ENCODE measurements at places on chromosomes 16 and 17. TPM values are rescaled to one million over a fixed set of nuclear protein-coding genes. Genes with fewer than 3 reads are reported as not detected.

The HOXB1 gene
- 0.41 TPM for total RNA-seq

The BCO1 gene
- total RNA-seq = 0.23 TPM

The SLC35G6 gene
- 0.18 TPM for total RNA-seq

The SLC5A11 gene
- total RNA-seq = not detected

The GPRC5C gene
- 20.6 TPM for total RNA-seq

DNA sequence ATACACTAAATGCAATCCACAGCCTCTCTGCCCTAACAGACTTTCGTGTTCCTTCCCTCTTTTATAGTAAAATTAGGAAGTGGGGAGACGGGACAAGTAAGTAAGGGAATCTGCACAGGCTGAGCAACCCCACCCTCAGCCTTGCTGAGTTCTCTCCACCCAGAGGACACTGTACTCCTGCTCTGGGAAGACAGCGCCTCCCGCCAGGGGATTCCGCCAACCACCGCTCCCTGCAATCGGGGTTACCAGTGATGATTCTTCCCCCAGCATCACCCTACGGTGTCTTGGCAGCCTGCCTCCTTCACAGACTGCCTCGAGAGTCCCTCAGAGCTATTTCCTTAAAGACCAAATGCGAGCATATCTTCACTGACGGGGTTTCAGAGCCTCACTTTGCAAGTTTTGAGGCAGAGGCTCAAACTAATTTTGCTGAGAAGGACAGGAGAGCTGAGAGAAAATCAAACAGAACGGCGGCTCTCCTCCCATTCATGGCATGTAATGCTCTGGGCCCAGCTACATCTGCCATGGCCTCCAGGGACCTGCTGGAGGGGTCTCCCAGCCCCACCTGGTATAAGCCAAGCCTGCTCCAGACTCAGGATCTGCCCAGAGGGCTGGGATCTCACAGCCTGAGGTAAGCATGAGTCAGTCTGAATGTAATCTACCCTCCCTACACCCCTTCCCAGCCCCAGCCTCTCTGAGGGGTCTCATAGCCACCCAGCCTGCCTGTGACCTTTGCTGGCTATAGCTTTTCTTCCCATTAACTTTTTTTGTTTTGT lies 22.7 kb upstream of the ASGR2 start:
- DNase-seq = no peak

- DNase-seq = no peak
Measured at GRCh38 chr16:12375046-12375740, 398.7 kb downstream of the SNX29 start.

- no peak for DNase-seq
Measured at GRCh38 chr17:43360376-43360738, 38.4 kb upstream of the ARL4D start.

DNA sequence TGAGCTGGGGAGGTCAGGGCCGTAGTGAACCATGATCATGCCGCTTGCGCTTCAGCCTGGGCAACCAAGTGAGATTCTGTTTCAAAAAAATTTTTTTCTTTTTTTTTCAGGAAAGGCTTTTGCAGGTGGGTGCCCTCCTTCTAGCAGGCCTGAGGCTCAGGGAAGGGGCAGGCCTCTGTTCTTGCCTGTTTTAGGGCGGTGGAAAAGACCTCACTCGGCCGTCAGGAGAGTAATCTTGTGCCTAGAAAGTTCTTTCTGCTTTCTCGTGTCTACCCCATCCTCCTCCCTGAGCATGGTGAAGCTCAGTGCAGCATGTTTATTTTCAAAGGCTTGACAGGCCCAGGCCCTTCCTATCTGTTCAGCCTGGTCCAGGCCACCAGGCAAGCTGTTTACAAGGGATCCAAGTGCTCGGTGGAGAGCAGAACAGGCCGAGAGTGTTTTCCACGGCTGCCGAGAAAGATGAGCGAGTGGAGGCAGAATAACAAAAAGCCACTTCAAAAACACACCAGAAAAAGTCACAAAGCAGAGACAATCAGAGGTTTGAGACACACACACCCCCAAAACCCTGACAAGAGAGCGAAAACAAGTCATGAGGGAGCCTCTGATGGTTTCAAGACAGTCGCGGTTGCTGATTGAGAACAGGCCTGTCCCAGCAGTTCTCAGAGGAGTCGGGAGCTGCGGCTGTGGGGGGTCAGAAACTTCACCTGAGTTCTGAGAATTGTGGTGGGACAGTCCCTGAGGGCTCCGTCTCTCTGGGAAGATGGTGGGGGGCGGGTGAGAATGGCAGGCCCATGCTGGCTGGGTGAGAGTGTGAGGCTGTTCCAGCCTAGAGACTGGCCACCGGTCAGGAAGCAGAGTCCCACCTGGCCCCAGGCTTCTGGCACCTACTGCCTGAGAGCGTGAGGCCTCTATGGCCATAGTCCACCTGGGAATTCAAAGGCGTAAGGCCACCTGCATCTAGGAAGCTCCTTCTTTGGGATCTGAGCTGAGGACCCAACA lies 37.5 kb upstream of the CCR7 start:
- no peak for DNase-seq

DNA sequence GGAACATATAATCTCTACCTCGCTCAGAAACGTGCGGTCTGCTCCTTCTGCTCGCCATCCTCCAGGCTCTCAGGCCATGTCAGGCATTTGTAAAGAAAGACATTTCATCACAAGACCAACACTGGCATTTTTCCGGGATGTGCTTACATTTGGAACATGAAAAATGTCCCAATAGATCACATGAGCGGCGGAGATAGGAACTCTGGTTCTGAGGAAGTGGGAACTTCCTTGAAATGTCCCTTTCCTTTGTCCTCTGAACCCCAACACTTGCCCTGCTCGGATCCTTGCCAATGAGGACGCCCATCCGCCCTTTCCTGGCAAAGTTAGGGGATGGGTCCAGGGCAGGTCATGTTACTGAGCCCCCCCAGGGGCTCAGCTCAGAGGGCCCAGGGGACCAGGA lies 130.5 kb downstream of the MAF start:
- no peak for DNase-seq

GRCh38 chr17:6241996-6242395 lies 171.8 kb downstream of the WSCD1 start:
- DNase-seq = no peak

GRCh38 chr17:71392715-71393567 lies 727.9 kb upstream of the SOX9 start:
- no peak for DNase-seq

DNA sequence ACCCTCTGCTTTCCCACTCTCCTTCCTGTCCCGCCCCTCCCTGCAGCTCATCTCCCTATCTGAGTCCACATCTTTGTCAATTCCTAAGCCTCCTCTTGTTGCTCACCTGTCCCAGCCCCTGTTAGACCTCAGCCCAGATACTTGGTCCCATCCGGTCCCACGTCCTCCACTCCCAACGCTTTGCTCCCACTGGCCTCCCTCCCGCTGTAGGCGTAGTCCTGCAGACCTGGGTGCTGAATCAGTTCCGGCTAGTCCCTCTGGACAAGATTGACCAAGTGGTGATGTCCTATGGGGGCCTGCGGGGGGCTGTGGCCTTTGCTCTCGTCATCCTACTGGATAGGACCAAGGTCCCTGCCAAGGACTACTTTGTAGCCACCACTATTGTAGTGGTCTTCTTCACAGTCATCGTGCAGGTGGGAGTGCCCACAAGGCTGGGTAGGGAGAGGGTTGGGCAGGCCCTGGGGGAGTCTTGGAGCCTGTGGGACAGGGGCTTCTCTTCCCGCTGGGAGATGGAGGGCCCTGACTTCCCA lies 8.0 kb downstream of the SLC9A5 start:
- no peak for DNase-seq

DNA sequence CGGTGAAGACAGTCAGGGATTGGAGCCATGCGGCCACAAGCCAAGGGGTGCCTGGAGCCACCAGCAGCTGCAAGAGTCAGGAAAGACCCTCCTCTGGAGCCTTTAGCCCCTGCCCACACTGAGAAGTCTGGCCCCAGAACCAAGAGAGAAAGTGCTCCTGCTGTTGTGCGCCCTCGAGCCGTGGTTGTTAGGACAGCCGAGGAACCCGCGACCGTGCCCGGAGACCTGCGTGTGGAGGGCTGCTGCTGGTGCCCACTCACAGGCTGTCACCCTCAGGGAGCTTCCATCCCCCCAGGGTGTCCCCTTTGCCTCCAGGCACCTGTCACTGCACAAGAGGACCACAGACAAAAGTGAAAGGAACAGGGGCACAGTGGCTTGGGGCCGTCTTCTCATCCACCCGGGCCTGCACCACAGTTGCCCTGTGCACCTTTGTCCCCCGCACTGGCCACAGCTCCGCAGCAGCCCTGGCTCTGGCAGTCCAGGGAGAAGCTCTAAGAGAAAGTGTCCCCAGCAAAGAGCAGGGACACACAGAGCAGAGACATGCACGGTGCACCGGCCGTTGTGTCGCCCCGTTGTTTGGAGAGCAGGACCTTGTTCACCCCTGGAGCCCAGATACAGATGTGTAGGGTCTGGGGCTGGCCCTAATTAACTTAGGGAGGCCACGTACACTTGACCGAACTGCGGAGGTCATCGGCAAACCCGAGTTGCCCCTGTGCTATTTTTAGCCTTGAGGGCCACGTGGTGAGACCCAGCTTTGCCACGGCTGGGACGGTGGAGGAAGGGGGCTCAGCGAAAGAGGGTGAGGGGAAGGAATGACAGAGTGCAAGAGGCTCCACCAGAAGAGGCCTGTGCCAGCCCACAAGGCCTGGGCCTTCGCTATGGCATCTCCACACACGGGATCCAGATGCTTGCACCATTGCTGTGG lies 329.2 kb downstream of the C16orf95 start:
- no peak for DNase-seq

DNA sequence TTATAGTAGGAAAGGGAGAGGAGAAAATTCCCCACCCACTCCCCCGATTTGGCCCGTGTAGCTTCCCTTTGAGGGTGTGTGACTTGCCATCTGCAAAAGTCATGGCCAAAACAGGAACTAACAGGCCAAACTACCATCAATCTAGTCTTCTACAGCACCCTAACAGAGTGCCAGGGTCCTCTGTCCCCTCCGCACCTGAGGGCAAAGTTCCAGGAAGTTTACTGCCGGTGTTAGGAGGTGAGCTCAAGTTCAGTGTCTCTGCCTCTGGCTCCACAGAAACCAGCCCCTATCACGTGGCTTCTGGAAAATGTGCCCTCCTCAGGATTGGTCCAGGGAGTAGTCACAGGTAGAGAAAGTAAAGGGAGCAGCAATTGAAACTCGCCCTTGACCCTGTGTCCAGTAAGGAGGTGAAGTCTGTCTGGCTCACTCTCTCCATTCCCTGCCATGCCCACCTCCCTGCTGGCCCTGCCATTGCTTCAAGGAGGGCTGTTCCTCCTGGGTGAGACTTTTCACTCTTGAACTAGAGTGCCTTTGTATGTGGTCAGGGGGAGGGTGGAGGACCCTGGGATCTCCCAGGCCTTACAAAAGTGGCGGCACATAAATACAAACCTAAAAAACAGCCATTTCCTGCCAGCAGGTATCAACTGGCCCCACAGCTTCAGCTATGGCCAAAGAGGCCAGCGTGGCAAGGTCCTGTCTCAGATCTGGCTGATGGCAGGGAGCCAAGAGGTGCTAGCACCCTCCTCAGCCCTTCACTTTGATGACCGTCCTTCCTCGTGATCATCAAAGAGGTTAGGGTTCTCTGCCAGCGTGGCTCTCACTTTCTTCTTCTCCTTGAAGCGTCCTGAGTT lies 5.3 kb downstream of the PRR15L start:
- DNase-seq = no peak

- no peak for DNase-seq
Measured at GRCh38 chr16:27822529-27822928, 241.0 kb downstream of the GSG1L start.

DNA sequence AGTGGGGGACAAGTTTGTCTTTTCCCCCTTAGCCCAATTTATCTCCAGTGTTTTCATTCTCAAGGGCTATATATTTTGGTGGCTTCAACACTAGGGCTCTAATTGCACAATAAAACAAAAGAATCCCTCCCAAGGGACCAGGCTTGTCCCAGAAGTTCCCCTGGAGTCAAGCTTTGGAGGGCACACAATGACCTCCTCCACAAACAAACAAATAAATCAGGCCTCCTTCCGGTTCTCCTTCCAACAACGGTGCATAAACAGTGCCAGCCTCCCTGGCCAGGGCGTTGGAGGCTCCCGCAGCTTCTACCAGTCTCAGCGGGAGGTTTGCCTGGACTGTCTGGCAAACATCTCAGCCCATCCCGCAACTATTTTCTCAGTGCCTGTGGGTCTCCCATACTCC lies 188.0 kb upstream of the FOXF1 start:
- DNase-seq = no peak

GRCh38 chr17:3026856-3027751 lies 36.3 kb downstream of the OR1D5 start:
- DNase-seq = no peak

- no peak for DNase-seq
Measured at GRCh38 chr16:81940781-81941560, 70.3 kb downstream of the SDR42E1 start.

DNA sequence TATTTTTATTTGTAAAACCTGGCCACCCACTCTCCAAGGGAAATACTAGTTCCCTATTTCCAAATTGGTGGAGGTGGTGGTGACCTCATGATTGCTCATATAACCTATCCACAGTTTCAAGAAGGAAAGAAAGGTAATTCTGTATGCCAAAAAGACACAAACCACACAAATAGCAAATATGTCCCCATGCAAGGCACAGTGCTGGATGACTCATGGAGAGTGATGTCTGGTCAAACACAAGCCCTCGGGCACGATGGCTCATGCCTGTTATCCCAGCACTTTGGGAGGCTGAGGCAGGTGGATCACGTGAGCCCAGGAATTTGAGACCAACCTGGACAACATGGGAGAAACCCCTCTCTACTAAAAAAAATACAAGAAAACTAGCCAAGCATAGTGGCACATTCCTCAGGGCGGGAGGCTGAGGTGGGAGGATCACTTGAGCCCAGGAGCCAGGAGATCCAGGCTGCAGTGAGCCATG lies 64.2 kb downstream of the GNA13 start:
- no peak for DNase-seq

DNA sequence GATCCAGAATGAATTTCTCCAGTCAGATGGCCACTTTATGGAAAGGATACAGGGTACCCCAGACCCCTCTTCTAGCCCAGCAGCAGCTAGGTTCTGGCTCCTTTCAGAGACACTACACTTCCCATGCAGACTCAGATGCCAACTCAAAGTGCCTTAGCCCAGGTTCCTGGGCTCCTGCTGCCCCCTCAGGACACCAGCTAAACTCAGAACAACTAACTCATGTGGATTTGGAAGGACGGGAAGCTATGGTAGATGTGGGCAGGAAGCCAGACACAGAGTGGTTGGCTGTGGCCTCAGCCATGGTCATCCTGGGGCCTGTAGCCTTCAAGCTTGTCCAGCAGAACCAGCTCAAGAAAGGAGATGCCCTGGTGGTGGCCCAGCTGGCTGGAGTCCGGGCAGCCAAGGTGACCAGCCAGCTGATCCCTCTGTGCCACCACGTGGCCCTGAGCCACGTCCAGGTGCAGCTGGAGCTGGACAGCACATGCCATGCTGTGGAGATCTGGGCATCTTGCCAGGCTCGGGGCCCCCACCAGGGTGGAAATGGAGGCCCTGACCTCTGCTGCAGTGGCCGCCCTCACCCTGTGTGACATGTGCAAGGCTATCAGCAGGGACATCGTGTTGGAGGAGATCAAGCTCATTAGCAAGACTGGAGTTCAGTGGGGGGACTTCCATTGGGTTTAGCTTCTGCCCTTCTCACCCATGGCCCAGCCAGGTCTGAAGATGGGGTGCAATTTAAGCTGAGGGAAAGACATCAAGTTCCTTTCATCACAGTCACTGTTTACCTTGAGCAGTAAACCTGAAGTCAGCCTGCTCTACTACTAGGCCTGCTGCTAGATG lies 111.8 kb downstream of the N4BP1 start:
- DNase-seq = no peak
